Effector CD8-positive, alpha-beta T cell (primary cell): ENCODE measurements at places on chromosomes 11 and 22.

- DNase-seq, result no peak
Observed at GRCh38 chr11:94194712-94195111, 66.1 kb downstream of the PANX1 start.

DNA sequence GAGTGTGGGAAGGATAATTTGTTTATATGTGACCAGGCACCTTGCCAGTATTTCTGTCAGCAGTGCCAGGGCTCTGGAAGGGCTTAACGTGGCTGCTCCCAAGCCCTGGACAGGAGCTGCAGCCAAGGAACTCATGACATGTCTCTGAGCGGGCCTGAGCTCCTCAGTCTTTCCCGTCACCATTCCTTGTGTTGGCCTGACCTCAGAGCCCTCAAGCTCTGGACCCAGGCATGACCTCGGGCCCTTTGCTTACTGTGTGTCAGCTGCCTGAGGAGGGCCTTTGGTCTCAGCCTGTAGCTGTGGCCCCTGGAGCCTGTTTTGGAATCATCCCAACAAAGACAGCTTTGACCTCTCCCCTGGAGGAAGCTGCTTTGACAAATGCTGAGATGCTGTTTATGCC is 264.1 kb upstream of the PLET1 start:
- no peak for DNase-seq

DNA sequence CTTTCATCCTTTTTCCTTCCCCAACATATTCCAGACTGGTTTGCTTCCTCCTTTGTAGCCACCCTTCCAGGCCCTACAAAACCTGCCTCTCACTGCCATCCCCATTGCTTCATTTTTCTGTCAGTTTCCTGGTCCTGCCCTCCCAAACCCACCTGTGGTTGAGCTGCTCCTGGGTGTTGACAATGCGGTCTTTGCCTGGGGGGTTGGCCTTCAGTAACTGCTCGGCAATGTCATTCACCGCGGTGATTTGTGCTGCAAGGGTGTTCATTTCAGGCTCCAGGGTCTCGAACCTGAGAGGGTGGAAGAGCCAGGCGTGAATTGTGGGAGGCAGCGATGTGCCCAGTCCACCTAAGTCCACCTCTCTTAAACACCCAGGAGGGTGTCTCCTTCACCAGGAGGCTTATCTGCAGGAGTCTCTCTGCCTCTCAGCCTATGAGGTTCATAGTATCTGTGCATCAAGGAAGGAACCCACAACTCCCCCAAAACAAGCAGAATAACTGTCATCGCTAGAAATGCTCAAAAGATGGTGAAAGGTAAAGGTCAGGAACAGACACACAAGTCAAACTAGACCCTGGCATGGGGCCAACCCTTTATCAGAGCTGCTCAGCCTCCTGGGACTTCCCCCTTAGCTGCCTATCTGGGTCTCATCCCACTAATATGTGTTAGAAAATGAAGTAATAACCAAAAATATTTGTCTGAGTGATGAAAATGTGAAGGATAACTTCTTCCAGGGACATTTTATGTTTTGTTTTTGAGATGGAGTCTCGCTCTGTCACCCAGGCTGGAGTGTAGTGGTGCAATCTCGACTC is 23.9 kb upstream of the RBM4B start:
- DNase-seq, result no peak

- no peak for DNase-seq
Observed at GRCh38 chr11:8221046-8221723, 42.5 kb downstream of the LMO1 start.

DNA sequence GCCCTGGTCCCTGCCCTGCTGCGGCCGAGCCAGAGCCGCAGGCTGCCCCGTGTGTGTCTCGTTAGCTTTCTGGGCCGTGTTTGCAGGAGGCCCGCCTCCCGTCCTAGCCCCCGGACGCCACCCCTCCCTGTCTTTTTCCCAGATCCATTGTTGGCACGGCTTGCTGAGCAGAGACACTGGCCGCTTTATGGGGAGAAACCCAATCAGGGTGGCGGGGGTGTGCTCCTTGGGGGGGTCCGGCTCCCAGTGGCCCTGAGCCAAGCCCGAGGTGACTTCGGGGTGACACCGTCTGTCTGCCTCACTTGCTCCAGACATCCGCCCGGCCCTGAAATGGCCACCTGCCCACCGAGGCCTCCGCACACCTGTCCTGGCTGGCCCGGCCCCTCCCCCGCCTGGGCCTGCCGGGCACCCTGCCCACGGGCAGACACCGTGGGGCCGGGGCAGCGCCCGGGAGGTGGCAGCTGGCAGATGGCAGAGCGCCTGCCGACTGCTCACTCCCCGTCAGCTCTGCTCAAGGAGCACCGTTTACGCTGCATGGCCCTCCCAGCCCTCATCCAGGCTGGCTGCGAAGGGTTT is 43.1 kb upstream of the PPARA start:
- no peak for DNase-seq

DNA sequence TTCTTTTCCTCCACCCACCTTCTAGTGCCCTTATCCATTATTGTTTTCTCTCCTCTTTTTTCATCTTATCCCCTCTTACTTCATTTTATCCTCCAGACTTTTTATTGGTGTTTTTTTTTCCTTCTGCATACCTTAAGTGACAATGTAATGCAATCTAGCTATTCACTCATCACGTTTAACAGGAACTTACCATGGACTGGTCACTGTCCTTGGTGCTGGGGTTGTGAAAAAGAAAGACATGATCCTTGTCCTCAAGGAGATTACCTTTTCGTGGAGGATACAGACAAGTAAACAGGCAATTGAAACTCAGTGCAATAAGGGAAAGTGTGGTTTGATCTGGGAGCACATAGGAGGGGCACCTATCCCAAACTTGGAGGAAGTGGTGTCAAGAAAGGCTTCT is 20.7 kb downstream of the SYT9 start:
- no peak for DNase-seq

- DNase-seq, result no peak
Observed at GRCh38 chr22:33130473-33130872, 72.3 kb upstream of the SYN3 start.

DNA sequence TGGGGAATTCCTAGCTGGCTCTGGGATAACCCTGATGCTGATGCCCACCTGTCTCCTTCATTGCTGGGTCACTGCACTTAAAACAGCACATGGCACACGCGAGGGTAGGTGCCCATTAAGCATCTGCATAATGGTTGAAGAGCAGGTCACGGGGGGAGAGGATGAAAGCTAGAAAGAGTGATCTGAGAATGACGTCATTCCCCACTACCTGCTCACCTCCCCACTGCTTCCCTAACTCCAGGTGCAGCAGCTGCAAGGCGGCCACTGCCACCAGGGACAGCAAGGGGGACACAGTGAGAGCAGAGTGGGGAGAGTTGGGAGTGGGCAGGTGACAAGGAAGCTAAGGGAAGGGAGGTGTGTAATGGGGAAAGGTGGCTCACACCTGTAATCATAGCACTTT is 27.0 kb downstream of the ADA2 start:
- DNase-seq, result no peak

DNA sequence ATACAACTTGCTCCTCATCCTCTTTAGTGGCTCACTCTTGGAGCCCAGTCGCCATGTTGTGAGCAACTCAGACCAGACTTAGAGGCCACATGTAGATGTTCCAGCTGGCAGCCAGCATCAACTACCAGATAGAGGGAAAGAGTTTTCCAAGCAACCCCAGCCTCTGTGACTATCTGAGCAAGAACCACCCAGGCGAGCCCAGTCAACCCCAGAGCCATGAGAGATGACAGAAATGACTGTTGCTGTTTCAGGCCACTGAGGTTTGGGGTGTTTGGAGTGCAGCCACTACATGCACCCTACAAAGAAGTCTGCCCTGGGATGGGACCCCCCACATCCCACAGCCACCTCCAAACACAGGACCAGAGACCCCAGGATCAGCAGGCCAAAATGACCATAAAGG is 24.8 kb upstream of the CLDN5 start:
- DNase-seq, result no peak

- no peak for DNase-seq
Observed at GRCh38 chr11:96168623-96169022, 174.4 kb downstream of the MAML2 start.

GRCh38 chr11:132563050-132563449 is 969.3 kb downstream of the OPCML start:
- DNase-seq, result no peak

GRCh38 chr11:18367431-18367830 is 26.9 kb upstream of the LDHA start:
- no peak for DNase-seq

DNA sequence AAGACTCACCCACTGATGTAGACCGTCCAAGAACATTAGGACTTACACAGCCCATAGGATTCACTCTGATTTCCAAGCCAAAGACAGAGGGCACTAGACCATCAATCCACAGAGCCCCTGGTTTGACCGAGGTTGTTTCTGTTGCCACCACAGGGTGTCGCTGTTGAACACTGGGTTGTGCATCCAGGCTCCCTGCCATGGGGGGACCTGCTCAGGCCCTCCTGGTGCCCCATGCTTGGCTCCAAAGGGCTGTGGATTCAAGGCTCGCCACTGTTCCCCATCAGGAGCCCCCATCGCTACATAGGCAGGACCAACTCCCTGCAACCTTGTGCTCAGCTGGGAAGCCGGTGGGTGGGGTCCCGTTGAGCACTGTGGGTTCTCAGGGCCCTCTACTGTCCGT is 128.0 kb upstream of the ANO1 start:
- no peak for DNase-seq

- DNase-seq, result no peak
Observed at GRCh38 chr11:21912285-21912684, 280.6 kb upstream of the ANO5 start.

- DNase-seq, result no peak
Observed at GRCh38 chr22:45777046-45777851, 105.6 kb downstream of the ATXN10 start.

DNA sequence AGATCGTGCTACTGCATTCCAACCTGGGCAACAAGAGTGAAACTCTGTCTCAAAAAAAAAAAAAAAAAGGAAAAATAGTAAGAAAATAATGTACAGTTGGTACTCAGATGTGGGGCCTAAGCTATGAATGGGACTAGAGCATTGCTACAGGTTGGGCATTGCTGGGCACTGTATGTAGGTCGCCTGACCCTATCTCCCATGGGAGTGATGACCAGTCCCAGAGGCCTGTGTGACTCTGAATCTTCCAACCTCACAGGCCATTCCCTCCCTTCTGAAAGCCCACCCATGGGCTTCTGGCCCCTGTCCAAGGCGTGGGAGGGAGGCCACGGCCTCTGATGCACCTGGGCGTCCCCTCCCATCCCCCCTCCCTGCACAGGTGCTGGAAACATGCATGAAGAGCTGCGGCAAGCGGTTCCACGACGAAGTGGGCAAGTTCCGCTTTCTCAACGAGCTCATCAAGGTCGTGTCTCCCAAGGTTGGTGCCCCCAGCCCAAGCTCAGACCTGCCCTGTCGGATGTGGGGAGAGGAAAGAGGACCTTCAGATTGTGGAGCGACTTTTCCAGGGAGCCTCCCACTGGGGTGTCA is 9.5 kb downstream of the GGA1 start:
- DNase-seq, result no peak

GRCh38 chr11:116731097-116731761 is 41.6 kb downstream of the BUD13 start:
- no peak for DNase-seq

DNA sequence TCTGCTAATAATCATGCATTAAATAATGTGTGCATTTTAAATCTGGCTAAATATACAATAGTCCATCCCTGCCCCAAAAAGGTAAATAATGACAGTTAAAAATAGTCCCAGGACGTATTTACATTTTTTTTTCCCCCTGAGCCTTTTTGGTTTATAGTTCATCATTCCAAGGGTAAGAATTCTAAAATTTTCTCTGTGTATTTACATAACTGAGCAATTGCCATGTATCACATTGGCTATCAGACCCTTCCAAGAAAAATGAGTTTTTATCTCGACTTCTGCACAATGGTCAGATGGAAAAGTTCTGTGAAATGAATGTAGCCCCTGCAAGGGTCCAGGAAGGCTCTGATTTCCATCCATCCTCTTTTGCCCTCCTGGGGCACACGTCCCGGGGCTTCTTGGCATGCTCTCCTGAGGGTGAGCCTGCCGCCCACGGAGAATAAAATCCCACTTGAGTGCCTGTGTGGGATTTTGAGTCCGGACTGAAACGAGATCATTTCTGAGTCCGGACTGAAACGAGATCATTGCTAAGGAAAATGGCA is 94.1 kb upstream of the ANO1 start:
- DNase-seq, result no peak

DNA sequence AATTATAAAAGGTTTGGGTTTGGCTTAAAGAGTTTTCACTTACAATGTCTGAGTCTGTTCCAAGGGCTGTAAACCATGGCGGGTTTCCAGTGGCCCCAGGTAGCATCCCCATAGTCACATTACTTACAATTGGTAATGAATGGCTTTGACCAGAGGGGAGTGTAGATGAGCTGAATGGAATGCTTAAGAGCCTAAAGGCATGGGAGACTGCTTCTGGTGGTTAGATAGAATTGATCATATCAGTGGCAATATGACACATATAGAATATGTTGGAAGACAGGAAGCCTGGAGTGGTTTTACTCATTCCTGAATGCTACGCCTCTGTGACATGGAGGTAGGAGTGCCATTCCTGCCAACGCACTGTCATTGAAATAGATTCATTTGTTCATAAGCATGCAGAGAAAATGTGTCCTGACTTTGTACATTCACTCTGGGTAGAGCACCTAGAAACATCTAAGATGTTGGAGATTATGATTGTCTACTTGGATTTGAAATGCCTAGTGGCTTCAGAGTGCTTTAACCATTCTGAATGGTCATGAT is 183.3 kb downstream of the BLID start:
- DNase-seq, result no peak

DNA sequence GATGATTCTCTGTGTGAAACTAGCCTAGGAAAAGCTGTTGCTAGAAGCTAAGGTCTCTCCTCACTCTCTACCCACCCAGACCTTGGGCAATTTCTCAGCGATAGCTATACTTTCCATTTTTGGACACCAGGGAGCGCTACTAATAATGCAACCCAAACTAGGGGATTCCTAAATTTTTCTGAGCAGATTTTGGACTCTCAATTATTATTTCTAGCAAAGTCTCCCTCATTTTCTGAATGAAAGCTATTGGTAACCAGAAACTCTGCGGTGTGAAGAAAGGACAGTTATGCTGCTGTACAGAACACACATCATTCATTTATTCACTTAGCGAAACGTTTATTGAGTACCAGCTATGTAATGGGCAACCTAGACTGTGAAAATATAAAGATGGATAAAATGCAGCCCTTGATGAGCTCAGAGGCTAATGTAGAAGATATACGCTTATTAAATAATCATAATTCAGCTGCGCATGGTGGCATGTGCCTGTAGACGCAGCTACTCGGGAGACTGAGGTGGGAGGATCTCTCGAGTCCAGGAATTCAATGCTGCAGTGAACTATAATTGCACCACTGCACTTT is 6.1 kb upstream of the STIM1 start:
- DNase-seq, result peak; percentile 17
